Occipital lobe (tissue), 3 donors: ENCODE measurements at places on chromosomes 7 and 10. TPM values are rescaled to one million over a fixed set of nuclear protein-coding genes. Genes with fewer than 3 reads are reported as not detected.
A peak's percentile ranks its signal among the peaks of the same experiment; 100 is the strongest.

GRCh38 chr7:46525876-46526275, 604.8 kb upstream of the IGFBP3 start:
- no peak for DNase-seq

- no peak for DNase-seq
Measured at GRCh38 chr10:80177781-80178636, 27.3 kb downstream of the ANXA11 start.

- no peak for DNase-seq
Measured at GRCh38 chr10:28793482-28793881, 116.2 kb downstream of the BAMBI start.

DNA sequence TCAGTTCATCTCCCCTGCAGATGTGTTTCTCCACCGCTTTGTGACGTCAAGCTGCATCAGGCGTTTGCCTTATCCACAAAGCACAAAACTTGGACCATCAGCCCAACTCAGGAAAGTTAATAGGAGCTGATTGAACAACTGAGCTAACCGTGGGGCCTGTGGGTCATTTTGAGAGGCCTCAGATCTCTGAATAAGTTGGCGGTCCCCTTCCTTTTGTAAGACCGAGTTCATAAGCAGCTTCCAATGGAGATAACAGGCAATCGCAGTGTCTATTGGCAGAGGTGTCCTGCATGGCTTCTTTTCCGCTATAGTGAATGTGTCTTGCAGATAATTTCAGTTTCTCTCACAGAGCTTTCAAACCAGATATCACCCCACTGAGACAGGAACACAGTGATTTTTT, 154.0 kb downstream of the SORCS1 start:
- no peak for DNase-seq

DNA sequence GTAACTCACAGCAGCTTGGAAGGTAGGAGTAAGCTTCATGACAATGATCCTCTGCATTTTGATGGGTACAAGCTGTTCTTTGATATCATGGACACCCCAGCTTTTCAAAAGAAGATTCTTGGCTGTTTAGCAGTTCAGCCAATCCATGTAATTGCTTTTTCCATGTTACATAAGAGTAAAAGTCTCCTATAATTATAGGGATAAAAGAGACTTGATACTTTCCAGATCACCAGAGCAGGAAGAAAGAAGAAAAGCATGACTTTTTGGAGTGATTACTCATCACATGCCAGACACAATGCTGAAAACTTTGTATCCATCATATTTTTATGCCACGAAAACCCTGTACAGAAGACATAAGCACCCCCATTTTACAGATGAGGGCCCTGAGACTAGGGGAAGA, 1049.7 kb downstream of the NRG3 start:
- no peak for DNase-seq

- no peak for DNase-seq
Measured at GRCh38 chr10:114748241-114748640, 73.3 kb upstream of the FHIP2A start.

DNA sequence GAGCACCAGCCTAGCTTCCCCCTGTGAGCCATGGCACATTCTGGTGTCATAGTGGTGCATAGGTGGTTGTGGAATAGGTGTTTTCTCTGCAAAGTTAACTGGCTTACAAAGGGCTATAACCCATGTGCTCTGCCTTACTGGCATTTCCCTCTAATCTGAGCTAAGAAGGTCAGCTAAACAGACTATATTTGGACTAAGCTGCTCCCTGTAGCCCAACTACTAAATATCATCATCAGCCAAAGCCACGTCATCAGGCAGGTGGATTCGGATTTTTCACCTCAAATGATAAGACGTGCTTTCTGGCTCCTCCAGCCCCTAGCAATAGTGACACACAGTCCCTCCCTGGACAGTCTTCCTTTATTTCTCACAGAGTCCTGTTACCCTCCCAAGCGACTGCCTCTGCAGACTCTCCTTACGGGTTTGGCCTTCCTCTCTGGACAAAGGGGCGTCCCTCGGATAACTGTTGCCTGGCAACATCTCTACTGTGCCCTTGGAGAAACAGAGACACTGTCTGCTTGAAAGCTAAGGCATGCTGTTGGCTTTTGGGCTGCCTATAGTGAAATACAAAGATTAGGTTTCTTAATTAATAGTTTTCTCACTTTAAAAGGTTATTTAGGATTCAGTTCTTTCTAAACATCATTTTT, 9.1 kb downstream of the SLC13A4 start:
- no peak for DNase-seq

DNA sequence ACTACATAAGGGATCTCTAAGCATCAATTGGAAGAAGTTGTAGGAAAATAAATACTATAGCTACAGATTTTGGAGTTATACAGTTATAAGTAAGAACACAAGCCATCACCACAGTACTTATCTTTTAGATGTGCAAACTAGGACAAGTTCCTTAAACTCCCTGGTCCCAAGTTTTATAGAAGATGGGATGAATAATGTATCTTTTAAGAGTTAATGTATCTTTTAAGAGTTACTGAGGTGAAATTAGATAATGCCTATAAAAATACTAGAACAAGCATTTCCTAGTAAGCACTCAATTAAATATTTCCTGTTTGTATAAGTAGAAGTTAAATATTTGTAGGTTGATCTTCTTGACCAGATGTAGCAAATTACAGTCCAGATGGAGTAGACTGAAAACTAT, 56.8 kb downstream of the SEMA3A start:
- DNase-seq, result no peak

- no peak for DNase-seq
Measured at GRCh38 chr10:46231087-46231486, 55.7 kb upstream of the ANTXRL start.

DNA sequence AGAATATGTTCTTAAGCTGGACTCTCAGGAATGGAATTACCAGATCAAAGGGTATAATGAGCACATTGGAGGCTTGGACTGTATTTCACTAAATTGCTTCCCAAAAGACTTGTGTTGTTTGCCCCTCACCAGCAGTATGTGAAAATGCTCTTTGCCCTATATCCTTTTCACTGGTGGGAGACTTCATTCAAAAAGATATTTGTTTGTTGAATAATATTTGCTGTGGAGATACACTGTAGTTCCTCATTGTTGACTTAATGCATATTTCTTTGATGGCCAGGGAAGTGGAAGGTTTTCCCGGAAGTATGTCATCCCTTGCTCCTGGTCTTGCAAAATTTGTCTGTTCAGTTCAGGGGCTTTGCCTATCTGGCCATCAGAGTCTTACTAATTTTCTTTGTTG, 19.4 kb downstream of the GSTO2 start:
- no peak for DNase-seq

DNA sequence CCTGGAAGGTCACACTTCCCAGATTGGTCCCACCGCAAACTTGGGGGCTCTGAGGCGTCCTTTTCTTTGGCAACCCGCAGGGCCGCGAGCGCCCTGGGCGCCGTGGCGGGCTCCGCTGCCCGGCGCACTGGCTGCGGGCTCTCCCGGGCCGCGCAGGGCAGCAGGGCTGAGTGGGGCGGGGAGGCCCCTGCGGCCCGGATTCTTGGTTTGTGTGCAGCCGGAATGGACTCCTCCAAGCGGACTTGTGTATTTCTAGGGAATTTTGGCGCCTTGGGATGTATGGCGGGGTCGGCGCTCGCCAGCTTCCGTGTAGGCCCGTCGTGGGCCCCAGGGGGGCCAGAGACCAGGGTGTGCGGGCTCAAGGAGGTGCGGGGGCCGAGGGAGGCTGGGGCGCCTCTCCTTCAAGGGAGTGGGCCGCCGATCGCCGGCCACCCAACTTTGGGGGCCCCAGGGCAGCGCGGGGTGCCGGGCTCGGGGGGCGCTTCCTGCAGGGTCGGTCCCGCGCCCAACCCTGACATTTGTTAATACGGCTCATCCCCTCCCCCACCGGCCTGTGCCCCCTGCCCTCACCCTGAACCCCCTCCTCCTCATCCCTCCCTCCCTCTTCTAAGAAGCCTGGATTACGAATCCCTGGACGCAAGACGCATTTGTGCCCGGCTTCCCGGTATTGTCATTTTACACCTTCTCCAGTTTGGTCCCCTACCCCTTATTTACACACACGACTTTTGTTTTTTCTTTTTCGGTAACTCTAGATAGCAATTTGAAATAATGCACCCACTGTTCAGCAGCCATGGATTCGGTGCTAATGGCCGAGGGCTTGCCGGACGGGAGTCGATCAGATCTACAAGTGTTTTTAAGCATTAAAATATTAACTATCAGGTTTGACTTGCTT, 2.5 kb downstream of the TCF7L2 start:
- DNase-seq, result no peak

DNA sequence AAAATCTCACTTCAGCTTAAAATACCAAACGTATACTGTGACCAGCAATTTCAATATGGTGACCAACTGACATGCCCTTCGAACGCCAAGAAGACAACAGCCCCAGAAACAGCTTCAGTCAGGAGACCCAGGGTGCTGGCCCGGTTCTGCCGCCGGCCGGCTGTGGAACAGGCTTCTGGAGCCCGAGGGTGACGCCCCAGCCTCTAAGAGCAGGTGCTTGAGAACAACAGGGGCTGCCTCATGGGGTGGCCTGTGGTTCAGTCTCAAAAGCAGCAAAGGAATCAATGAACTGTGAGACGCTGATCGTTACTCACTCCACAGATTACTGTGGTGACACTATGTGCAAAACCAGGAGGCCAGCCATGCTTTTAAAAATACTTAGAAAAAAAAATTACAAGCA, 17.3 kb downstream of the GPER1 start:
- DNase-seq, result no peak

DNA sequence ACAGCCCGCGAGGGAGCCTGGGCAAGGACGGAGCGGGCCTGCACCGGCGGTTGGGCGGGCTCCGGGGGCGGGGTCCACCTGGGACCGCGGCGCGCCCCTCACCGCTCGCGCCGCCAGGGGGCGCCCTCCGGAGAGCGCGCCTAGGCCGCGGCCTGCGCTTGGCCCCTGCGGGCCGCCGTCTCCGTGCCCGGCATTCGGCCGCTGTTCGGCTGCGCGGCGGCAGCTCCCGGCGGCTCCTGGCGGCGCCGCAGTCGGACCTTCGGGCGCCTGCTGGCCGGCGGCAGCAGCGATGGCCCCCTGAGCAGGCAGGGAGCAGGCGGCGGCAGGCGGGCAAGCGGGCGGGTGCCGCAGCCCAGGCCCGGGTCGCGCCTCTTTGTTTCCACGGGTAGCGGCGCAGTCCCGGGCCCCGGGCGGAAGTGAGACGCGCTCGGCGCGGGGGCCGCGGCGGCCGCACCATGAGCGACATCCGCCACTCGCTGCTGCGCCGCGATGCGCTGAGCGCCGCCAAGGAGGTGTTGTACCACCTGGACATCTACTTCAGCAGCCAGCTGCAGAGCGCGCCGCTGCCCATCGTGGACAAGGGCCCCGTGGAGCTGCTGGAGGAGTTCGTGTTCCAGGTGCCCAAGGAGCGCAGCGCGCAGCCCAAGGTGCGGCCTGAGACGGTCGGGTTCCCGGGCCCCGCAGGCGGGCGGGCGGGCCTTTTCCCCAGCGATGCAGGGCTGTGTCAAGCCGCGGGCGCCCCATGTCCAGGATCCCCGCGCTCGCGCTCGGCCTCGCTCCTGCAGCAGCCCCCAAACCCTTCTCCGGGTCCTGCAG, at the start of gene INTS15:
INTS15 (plus strand) TSS at position 193 of the 816 bp plus-strand sequence; CDS start at position 456, 263 bp downstream.
- peak; percentile 64 for DNase-seq

- no peak for DNase-seq
Measured at GRCh38 chr7:45229156-45229920, 71.7 kb downstream of the RAMP3 start.

DNA sequence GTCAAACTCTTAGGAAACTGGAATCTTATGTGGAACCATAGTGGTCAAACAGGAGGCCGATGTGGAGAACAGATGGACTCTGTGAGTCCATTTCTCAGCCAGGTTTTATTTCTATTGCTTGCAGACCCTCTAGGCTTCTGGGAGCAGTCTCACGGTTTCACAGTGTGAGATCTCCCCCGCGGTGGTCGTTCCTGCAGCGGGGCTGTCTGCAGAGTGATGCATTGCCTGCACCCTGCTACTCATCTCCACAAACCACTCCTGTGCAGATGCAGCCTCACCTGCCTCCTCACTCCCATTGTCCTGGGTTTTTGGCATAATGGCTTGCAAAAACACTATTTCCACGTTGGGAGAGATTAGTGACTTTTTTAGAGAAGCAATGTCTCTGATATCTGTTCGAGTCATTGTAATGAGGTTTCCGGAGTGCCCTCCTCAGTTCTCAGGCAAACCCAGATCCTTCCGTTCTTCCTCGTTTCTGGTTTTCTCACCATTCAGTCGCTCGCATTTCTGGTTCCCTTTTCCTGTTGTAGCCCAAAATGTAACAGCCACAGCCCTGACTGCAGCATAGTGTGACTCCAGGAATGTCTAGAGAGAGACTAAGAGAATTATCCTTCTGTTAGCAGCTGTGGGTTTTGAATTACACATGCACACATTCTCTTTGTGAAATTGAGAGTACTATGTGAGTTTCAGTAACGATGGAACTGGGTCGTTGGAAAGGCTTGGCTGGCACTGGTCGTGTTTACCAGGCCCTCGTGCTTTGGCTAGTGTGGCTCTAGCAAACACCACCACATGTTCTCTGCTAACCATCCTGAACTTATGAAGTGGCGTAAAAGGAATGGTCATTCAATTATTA, 30.2 kb downstream of the ACADSB start:
- DNase-seq, result no peak

- no peak for DNase-seq
Measured at GRCh38 chr10:62268027-62268398, 631 bp downstream of the RTKN2 start.

DNA sequence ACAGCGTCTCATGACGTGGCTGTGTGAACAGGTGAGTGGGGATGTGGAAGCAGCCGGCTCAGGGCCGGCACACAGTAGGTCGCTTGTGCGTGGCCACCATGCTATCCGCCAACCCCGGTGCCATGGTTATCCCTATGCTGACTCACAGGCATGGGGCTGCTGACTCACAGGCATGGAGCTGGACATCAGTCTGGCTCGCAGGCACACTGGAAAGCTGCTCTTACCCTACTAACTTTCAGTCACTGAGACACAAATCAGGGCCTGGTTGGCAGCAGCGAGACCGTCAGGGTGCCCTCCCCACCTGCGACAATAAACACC, 341.9 kb downstream of the PTPRN2 start:
- no peak for DNase-seq

DNA sequence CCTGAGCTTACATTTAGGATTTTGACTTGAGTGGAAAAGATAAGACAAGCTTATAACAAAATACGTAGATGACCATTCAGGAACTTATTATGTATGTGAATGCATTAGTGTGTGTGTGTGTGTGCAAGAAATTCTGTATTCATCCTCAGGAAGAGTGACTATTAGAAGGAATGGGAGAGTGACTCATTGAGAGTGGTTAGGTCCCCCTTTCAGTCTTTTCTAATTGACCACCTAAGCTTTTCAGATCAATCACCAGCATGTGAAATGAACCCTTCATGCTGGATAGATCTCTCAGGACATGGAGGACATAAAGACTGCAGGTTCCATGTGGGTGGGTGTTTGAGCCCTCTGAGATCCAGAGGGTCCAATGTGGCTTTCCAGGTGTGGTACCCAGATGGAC, 153.5 kb downstream of the MBL2 start:
- DNase-seq, result no peak

GRCh38 chr7:28815369-28815927, 142.7 kb downstream of the TRIL start:
- no peak for DNase-seq

The NPTX2 gene
- 5.8 TPM for total RNA-seq

The TMEM184A gene
- not detected for total RNA-seq

The NPC1L1 gene
- 0.16 TPM for total RNA-seq

The HOXA11 gene
- not detected for total RNA-seq

The MALRD1 gene
- 3.6 TPM for total RNA-seq

The TSPAN12 gene
- total RNA-seq, result 7.2 TPM

The SKIDA1 gene
- total RNA-seq, result 9.4 TPM

The SLC29A4 gene
- 16.1 TPM for total RNA-seq

The LIPJ gene
- total RNA-seq, result 3.4 TPM

The VGF gene
- total RNA-seq, result 9.7 TPM
